ENCODE measurements at places on chromosomes 13 and 19. TPM values are rescaled to one million over a fixed set of nuclear protein-coding genes. Genes with fewer than 3 reads are reported as not detected.

DNA sequence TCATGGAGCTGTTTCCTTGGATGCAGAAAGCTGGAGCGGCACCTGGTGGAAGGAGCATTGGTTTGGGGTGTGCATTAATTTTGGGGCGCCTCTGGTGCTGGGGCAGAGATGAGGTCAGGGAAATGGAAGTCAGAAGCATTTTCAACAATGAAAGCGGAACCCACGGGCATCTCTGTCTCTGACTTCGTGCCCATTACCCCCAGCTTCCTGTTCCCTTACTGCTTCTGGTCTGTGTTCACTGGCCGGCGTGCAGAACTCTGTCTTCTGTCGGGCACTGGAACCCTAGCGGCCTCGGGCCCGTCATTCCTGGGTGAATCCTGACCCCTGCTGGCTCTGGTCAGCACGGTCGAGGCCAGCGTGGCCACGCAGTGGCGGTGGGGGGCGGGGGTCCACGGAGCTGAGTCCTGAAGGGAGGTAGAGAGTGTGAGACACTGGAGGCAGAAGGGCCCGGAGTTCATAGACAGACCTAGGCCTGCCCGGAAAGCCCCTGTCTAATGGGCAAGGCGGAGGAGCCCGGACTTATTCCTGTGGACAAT lies 7.9 kb upstream of the LINGO3 start:
- DNase-seq: peak; percentile 62

MCEMP1 gene
- total RNA-seq: not detected

DNA sequence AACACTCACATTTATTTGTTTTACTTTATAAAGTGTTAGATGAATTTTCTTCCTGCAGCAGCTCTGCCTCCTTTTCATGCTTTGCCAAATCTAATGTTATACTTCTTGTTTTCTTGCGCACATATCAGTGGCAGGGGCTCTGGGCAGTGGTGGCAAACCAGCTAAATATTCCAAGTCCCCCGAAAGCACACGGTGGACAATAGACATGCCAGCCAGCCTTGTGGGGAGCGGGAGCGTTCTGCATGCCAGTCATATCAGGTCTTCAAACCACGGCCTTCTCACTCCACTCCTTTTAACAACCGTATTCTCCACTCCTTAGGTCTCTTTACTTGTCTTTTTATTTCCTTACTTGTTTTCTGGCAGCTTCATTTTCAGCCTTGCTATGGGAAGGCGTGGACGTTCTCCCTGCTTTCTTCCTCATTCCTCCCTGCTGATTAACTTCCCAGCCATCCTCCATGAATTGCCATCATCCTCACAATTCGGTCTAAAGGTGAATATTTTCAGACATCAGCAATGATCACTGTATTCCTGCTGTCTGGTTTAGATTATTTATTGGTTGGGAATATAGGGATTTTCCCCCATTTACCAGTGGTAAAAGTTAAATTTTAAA lies 77.1 kb upstream of the WASF3 start:
- peak; percentile 64 for DNase-seq

ICAM5 gene
- 1.2 TPM for total RNA-seq

- DNase-seq: no peak
Observed at GRCh38 chr13:20546556-20546955, 20.4 kb upstream of the IFT88 start.

DNA sequence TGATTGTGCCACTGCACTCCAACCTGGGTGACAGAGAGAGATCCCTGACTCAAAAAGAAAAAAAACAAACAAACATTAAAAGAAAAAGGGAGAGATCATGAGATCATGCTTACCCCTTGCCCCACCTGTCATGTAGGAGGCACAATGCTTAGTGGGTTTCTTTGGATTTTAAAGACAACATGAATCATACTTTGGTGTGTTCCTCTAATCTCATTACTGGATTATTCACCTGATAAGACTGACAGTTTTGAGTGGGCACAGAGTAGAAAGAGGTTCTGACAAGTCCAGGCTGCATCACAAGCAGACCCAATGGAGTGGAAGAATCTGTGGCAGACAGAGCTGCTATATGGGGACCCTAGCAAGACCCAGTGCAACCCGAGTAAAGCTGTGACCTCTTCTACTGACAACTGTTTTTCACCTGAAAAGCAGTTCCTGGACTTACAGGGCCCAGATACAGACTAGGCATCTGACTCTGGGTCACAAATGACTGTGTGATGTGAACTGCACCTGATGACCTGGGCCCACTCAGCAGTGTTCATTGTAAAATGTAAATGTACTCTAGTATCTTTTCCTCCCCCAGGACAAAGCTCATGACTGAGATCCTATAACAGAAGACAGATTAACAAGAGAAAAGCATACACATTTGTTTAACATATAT lies 28.9 kb upstream of the USP12 start:
- DNase-seq: peak; percentile 38

MBD3L2 gene
- total RNA-seq: not detected

DNA sequence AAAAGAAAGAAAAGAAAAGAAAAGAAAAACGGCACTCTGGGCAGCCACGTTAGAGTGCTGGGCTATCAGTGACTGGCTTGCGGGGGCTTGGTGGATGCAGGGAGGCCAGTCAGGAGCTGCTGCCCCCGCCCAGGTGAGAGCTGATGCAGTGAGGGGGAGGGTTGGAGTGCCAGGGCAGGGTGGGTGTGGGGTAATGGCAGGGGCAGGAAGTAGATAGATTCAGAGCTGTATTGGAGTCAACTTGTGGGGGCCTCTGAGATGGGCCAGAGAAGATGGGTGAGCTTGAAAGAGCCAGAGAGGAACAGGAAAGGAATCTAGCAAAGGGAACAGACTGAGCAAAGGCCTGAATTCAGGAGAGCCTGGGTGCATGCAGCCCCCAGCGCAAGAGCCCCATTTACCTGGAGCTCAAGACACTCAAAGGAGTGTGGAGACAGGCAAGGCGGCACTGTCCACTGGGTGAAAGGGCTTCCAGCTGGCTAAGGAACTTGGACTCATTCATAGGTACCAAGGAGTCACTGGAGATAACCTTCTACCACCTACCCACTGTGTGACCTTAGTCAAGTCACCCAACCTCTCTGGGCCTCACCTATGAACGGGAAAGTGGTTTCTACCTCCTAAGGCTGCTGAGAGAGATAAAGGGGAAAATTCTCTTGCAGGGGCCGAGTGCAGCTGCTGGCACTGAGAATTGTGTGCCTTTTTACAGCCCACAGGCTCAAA lies 20.2 kb downstream of the VSTM2B start:
- DNase-seq: no peak

VSTM1 gene
- total RNA-seq: not detected

CEACAM16 gene
- not detected for total RNA-seq

CEACAM8 gene
- total RNA-seq: not detected

- no peak for DNase-seq
Observed at GRCh38 chr19:44729516-44730033, 18.9 kb upstream of the BCL3 start.

GRCh38 chr19:53977991-53978731 lies 13.3 kb upstream of the CACNG6 start:
- peak; percentile 98 for DNase-seq

KLK12 gene
- not detected for total RNA-seq

GRCh38 chr13:73081256-73081915 lies 22.6 kb downstream of the KLF5 start:
- DNase-seq: no peak

DNA sequence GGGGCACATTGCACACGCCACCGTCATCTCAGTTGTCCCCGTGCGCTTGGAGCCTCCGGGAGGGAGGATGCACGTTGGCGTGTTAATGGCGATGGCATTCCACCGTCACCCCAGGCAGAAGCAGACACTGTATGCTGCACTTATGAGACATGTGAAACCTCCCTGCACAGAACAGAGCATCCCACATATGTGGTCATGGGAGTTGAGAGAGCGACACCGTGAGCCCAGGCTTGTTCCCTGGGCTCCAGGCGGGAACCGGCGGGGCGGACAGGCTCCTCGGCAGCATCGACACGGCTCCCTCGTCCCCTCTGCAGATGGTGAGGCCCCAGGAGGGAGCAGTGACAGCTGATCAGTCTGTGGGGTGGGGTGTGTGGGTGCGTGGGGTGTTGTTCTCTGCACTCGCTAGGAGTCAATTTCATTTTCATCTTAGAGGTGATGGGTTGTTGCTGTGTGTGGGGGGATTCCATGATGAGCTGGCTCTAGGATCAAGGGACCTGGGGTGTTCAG lies 40.4 kb downstream of the CRTC1 start:
- DNase-seq: no peak

DNA sequence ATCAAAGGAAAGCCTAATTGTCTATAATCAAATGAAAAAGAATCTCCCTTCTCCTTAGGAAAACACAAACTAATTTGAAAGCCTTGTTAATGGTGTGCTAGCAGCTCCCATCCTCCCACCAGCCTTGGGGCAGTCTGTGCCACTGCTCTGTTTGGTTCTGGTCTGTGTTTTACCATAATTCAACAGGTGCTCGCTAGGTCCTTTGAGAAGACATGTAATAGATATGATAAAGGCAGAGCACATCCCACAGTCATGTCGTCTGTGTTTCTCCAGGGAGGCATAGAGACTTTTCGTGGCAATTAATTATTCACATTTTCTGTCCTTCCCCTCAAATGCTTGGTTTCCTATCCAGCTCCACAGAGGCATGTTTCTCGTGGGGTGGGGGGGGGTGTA lies 23.8 kb downstream of the FAM124A start:
- DNase-seq: no peak

GRCh38 chr13:41401366-41401765 lies 56.0 kb upstream of the RGCC start:
- DNase-seq: no peak

GRCh38 chr13:29918845-29919244 lies 68.4 kb upstream of the UBL3 start:
- DNase-seq: peak; percentile 86

- peak; percentile 23 for DNase-seq
Observed at GRCh38 chr19:51158474-51159129, 16.5 kb downstream of the SIGLEC7 start.

DNA sequence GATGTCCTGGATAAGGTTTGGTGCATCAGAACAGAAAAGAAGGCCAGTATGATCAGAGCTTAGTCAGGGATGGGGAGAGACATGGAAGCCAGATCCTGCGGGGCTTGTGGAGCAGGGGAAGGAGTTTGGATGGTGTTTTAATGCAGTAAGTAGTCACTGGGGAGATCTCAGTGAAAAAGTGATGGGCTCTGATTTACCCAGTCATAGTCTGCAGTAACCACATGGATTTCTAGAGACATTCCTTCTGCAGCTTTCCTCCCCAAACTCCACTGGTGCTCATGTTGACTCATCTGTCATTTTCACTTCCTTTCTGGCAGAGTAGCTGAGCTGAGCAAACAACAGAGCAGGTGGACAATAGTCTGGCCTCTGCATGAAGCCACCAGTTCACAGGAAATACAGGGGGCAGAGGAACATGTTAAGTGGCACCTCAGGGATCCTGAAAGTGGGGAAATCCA lies 144.1 kb downstream of the DPF1 start:
- DNase-seq: peak; percentile 87
